ENCODE measurements at places on chromosomes 7 and 10.

GRCh38 chr7:115297656-115298055 lies 375.8 kb downstream of the MDFIC start:
- no peak for DNase-seq

- no peak for DNase-seq
Measured at GRCh38 chr10:77431209-77431611, 206.4 kb downstream of the KCNMA1 start.

GRCh38 chr10:48604991-48605508 lies at the start of gene ARHGAP22:
TSS of gene ARHGAP22 (minus strand) at chr10:48605073. CDS start at chr10:48604796, 277 bp downstream.
- peak; percentile 29 for DNase-seq

DNA sequence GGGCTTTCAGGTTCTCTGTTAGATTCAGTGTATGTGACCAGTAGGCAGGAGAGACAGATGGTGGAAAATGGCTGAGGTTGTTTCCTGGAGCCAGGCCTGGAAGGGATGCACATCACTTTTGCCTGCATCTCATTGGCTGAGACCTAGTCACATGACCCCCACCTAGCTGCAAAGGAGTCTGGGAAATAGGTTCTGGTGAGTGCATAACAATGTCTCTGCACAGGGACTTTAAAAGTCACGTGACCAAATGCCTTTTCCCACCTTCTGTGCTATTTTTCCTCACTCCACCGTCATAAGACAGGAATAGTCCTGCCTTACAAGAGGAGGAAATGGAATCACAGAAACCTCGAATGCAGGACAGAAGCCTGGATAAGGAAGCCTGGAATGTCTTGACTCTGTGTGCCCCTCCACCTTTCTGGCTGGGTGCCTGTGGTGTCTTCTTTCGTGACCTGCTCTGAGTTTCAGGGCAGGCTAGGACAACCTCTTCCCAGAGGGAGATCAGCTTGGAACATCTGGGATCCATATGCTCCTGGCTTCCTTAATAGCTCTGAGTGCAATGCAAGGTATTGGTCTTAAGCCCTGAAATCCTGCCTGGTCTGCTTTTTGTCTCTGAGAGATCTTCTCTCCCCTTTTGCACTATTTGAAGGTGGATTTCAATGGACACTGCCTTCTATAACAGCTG lies 139.9 kb upstream of the ZNF438 start:
- DNase-seq, result no peak

- DNase-seq, result no peak
Measured at GRCh38 chr7:42476255-42476654, 239.2 kb upstream of the GLI3 start.

- DNase-seq, result peak; percentile 65
Measured at GRCh38 chr7:92880212-92881090, 44.1 kb upstream of the CDK6 start.

- no peak for DNase-seq
Measured at GRCh38 chr10:26675873-26676257, 21.6 kb upstream of the PDSS1 start.

GRCh38 chr10:107727767-107728317 lies 563.3 kb upstream of the SORCS1 start:
- peak; percentile 5 for DNase-seq

DNA sequence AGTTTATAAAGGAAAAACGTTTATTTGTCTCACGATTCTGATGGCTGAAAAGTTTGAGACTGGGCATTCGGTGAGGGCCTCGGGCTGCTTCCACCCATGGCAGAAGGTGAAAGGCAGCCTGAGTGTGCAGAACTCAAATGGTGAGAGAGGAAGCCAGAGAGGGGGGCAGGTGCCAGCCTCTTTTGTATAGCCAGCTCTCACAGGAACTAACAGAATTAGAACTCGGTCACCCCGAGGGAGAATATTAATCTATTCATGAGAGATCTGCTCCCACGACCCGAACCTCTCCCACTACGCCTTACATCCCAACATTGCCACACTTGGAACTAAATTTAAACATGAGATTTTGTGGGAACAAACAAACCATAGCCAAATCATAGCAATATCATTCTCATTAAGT lies 112.6 kb downstream of the ZPBP start:
- peak; percentile 5 for DNase-seq

DNA sequence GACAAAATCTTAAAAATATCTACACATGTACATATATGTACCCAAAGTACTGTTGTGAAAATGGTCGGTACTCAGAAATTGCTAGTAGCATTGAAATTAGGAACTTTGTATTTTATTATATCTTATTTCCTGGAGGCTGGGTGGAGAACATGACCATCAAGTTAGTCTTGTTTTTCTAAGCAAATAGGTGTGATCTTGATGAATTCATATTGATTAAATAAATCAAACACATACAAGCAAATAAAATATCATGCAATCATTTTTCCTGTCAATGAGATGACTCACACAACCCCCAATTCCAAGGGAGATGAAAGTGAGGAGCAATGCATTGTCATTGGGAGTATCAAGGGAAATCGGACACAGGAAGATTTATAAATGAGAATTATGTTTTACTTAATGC lies 18.0 kb downstream of the VSTM2A start:
- no peak for DNase-seq

DNA sequence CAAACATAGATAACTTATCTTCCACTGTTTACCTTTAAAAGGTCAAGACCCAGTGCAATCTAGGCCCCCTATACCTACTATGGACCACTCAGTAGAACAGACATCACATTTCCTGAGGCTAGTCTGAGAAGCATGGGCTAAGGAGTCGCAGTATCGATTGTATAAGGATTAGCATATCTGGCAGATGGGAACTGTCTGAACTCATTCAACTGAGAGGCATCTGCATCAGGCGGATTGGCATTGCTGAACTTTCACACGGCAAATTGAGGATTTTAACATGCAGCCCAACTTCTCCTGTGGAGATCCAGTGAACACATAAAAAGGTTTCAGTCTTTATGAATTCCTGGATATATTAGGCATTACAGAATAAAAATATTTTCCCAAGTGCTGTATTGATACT lies 89.1 kb upstream of the LRGUK start:
- no peak for DNase-seq

DNA sequence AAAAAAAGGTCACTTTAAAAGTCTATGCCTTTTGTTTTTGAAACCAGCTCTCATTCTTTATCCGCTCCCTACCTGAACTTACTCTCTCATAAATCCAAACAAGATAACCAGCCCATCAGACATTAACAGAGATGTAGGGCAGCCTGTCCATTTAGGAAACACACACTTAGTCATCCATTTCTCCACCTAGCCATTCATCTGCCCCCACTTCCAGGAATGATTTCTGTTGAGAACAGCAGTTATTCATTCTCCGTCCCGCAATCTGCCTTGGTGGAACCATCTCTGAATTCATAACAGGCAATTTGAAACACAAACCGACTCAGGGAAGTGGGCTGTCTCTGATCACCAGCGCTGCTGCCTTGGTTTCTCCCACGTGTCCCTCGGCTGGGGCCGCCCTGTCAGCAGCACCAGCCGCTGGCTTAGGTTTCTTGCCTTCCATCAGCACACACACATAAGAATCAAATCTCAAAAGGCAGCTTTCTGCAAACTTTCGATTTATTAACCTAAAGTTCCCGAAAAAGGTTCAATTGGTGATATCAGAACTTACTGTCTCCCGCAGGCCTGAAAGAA lies 528.2 kb upstream of the NRP1 start:
- no peak for DNase-seq

DNA sequence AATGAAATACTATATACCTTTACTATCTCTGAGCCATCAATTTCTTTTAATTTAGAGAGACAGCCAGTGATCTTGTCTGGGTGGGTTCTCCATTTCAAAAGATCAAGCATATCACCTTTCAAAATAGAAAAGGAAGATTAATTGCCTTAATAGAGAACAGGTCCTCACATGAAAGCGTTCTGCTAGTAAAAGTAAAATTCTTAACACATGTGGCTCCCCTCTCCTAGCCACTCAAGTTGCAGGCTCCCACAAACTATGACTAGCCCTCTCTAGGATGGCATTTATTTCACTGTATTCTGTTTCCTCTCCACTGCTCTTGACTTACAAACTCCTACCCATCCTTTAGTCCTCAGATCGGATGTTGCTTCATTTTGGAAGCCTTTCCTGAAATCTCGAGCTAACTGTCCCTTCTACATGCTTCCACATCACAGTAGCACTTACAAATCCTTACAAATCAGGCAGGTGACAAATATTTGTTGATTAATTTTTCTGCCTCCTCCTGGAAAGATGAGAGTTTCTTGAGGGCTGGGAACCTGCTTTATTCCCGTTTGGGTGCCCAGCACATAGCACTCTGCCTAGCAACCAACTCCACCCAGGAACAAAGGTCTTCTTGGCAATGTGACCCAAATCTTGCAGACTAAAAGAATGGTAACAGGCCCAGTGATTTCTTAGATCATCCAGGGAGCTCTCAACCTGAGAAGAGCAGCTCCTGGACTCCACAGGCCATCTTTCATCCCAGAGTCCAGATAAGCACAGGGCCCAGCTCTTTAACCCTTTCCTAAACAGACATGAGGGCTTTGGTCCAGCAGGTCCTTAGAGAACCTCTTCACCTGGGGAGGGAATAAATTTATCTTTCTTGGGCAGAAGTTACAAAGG lies 310.4 kb upstream of the IMMP2L start:
- no peak for DNase-seq

DNA sequence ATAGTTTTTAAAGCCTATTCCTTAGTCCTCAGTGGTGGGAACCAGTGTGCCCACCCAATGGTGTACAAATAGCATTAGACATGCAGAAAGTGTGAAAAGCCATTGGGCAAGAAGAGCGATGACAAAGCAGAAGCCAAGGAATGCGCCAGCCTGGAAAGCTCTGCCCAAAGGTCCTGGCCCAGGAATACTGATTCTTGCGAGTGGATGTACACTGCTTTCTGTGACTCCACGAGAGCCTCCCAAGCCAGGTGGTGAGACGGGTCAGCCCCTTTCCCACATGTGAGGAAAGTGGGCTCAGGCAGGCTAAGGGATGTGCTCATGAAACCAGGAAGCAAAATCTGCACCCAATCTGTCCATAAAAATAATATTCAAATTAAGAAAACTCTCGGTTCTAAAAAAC lies 106.6 kb downstream of the ADCY1 start:
- no peak for DNase-seq

- DNase-seq, result no peak
Measured at GRCh38 chr7:70634610-70635068, 497.3 kb upstream of the GALNT17 start.

DNA sequence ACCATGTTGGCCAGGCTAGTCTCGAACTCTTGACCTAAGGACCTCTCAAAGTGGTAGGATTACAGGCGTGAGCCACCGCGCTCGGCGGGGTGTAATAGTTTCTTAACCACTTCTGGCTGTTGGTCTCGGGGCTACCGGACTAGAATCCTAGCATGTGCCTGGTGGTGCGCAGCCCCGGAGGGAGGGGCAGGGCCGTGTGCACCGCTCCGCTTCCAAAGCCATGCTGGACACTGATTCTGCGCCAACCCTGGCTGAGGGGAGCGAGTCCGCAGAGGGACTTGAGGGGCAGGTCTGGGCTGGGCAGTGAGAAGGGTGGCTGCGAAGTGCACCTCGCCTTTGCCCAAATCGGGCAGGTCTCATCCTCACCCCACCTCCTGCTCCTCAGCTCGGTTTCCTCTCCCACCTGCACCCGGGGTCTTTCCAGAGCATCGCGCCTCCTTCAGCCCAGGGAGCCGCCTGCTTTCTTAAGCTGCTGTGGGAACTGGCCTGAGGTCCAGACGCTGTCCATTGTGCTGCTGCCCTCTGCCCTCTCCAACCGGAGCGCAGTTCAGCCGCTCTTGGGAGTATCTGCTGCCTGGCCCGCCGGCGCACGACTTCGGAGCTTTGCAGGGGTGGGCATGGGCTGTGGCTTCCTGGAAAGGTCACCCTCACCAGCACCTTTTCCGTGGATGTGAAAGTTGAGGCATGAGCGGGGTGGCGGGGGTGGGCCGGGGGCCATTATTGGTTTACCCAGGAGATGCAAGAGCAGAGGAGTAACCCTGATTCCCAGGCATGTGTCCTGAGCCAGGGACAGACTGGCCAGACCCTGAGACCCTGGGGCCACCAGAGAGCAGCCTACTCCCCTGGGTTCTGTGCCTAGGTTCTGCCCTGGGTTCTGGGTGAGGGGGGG lies 422.6 kb upstream of the NUPR2 start:
- no peak for DNase-seq

Data from SW480 (cell line).